NCI-H524 (cell line): ENCODE measurements at places on chromosomes 2 and 18.
A peak's percentile ranks its signal among the peaks of the same experiment; 100 is the strongest.

DNA sequence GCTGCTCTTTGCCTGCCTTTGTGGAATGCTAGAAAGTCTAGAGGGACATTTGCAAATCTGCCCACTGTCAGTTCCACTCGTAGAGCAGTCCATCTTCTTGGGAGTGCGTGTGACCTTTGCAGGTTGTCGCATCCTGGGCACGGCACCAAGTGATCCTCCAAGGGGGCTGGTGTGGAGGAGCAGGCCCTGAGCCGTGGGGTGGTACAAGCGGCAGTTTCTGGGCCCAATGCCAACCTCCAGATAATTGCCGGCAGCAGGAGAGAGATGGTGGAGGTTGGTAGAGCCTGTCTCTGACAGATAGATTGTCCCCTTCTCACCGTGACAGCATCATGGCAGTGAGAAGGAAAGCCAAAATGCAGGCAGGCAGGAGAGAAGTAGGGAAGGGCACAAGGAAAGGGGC is 150.7 kb upstream of the SLC14A2 start:
- DNase-seq, result peak; percentile 48

GRCh38 chr2:121039679-121040078 is 245.3 kb downstream of the TFCP2L1 start:
- DNase-seq, result no peak

GRCh38 chr18:46010050-46010449 is 42.9 kb upstream of the EPG5 start:
- DNase-seq, result no peak

GRCh38 chr18:58569490-58569911 is 59.4 kb downstream of the ALPK2 start:
- no peak for DNase-seq

GRCh38 chr2:210503001-210503623 is 26.6 kb upstream of the LANCL1 start:
- DNase-seq, result peak; percentile 2
